ENCODE measurements at places on chromosomes 7 and 10.

GRCh38 chr10:7264313-7264756, 146.5 kb downstream of the SFMBT2 start:
- no peak for DNase-seq

- no peak for DNase-seq
These were observed 74.2 kb downstream of the DNAJB6 start for GRCh38 chr7:157410831-157411556.

GRCh38 chr10:123135415-123136141, at the start of gene HMX3:
HMX3 (plus strand) TSS chr10:123135970; CDS start chr10:123136051, 81 bp downstream.
- no peak for DNase-seq

- no peak for DNase-seq
These were observed 52.0 kb upstream of the PRKAR2B start for GRCh38 chr7:106992511-106992910.

GRCh38 chr7:43621729-43622448, 39.0 kb downstream of the STK17A start:
- DNase-seq = no peak

DNA sequence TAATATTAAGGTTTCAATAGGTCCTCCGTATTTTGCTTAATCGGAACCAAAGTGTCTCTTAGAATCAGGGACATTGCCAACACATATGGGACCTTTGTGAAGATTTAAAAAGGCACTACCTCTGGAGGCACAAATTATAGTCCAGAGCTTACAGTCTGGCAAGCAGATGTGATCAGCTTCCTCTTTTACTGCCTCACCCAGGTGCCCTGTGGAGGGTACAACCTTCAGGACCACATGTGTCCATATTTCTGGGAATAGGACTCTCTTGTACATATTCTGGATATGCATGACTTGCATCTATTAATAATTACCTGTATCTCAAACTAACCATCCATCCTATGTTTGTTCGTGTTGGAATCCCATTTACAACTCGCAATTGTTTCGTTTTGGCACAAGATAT, 60.0 kb downstream of the HGF start:
- DNase-seq = no peak

DNA sequence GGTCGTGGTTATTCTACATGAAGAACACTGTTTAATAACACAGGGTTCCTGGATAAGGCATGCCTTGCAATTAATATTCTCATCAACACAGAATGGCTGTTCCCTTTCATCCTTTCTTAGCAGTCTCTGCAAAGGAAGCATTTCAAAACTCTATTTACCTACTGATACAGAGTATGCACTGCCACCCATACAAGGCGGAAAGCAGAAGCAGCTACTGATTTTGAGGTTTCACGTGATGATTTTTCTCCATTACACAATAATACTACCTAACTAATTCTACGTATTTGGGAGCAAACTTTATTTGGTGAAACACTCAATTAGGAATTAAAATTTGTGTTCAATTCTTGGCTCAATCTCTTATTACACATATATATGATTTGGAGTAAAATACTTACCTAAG, 43.0 kb upstream of the COL1A2 start:
- no peak for DNase-seq

DNA sequence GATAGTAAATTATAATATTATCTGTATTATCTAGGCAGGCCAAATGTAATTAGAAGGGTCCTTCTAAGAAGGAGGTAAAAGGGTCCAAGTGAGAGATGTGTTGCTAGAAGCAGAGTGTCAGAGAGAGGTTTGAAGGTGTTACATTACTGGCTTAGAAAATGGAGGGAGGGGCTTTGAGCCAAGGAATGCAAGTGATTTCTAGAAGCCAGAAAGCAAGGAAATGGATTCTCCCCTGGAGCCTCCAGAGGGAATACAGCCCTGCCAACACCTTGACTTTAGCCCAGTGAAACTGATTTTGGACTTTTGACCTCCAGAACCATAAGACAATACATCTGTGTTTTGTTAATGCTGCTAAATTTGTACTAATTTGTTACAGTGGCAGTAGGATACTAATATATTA, 97.9 kb upstream of the IL6 start:
- DNase-seq = no peak

- DNase-seq = no peak
These were observed 52.2 kb downstream of the GALNT17 start for GRCh38 chr7:71184136-71184535.

DNA sequence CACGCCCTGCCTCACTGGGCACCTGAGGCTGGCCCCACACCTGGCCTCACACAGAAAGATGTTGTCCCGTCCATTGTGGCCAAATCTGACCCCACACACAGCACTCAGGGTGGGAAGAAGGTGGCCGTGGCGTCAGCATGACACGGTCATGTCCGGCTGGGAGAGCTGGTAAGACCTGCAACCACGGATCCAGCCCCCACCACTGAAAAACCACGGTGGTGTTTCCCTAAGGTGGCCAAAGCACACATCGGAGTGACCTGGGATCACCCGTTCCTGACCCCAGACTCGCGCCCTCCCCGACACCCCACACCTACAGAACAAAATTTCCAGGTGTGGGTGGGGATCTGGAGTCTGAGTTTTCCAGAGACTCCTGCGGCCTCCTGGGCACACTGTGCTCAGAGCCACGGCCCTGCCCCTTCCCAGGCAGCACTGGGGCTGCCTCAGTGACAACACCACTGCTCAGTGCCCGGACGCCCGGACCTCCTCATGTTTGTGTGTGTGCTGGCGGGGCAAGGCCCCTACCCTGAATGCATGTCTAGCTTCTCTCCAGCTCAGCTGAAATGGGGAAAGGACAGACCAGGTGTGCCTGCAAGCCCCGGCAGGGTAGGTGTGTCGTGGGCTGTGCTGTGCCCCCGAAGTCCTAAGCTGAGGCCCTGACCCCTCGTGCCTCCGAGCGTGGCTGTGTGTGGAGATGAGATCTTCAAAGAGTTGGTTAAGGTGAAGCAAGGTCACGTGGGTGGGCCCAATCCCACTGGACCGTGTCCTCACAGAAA, 36.1 kb downstream of the STK32C start:
- DNase-seq = no peak

DNA sequence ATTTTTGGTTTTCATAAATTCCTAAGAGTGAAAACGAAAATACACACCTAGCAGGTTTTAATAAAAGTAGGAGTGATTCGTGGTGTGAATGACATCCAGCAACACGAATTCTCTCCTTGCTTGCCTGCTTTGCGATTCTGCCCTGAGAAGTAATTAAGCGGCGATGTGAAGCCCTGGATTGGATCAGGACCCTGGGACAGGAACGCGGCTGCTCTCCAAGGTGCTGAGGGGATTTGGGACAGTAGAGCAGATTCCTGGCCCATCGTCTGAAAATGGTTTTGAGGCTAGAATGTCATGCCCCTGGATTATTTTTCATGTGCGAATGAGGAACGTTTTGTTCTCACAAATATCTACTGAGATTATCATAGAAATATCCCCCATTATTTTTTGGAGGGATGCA, 7.8 kb downstream of the NPS start:
- no peak for DNase-seq

DNA sequence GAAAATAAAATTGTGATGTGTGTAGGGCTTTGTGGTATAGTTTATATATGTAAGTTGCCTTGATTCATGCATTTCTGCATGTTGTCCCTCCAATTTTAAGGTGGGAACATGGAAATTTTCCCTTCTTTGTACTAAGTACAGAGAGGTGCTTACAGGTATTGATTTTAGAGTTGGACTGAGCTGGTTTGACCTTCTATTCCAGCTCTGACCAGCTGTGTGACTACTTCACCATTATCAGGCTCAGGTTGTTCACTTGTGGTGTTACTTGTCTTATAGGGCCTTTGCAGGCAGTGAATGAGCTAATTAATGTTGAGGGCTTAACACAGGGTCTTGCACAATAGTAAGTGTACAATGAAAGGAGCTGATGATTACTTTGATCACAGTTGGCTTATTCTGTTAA, 16.3 kb downstream of the ZNF804B start:
- DNase-seq = no peak

- DNase-seq = no peak
These were observed 34.3 kb upstream of the SMC3 start for GRCh38 chr10:110533149-110533548.

DNA sequence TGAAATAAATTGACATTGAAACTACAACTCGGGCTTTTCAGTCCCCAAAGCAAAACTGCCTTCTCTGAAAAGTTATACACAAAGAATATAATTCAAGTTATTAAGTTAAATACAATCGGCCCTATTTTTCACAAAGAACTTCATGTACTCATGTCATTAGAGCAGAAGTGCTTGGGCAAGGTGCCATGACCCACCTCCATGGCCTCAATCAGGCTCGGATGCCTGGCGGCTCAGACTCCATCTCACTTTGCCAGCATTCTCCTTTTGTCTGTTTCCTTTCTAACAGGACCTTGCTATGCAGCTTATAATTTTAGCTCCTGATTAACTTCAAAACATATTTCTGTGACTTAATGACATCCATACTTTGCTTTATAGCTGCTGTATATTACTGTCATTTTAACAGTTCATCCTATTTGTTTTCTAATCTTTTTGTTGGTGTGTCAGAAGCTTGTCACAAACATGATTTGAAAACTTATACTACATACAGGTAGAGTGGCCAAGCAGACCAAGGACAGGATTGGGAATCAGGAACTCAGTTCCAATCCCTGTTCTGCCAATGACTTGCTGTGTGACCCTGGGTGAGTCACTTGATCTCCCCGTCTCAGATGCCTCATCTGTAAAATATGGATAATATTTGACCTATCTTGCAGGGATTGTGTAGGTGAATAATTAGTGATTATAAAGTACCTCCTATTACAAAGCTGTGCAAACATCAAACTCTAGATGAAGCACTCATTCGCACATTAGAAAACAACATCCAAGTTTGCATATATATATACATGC, 60.8 kb upstream of the ITGA8 start:
- no peak for DNase-seq

- no peak for DNase-seq
These were observed 182.9 kb downstream of the ANK3 start for GRCh38 chr10:60206735-60207134.

- no peak for DNase-seq
These were observed 4.5 kb downstream of the FBXW4 start for GRCh38 chr10:101690461-101690860.

- DNase-seq = no peak
These were observed 382.0 kb upstream of the ADARB2 start for GRCh38 chr10:2119316-2119715.

DNA sequence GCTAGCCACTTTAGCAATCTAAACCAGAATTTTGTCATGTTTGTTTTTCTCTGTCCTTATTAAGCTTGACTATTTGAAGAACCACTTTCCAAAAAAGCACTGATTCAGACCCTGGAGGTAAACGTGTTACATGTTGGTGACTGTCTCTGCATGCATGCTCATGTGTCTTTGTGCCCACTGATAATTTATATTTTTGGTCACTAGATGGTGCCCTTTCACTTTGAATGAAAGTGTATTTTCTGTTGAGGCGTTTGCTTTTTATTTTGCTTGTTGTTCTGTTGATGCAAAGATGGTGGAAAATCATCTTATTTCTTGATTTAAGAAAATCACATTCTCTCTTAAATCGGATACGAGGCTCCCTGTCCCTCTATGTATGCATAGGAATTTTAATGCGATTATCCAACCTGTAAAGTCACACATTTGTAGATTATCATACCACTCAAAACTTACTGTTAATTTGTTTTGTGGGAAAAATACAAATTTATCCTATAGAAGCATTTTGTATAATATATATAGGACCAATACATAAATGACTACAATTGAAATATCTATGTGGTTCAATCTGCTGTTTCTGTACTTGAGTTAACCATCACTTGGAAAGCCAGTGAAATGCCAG, 269.3 kb downstream of the BICC1 start:
- DNase-seq = no peak

GRCh38 chr10:97886286-97886685, 36.6 kb downstream of the GOLGA7B start:
- DNase-seq = no peak

- no peak for DNase-seq
These were observed 60.8 kb downstream of the RHOBTB1 start for GRCh38 chr10:60883187-60883586.
